ENCODE measurements at places on chromosomes 11 and 22.

DNA sequence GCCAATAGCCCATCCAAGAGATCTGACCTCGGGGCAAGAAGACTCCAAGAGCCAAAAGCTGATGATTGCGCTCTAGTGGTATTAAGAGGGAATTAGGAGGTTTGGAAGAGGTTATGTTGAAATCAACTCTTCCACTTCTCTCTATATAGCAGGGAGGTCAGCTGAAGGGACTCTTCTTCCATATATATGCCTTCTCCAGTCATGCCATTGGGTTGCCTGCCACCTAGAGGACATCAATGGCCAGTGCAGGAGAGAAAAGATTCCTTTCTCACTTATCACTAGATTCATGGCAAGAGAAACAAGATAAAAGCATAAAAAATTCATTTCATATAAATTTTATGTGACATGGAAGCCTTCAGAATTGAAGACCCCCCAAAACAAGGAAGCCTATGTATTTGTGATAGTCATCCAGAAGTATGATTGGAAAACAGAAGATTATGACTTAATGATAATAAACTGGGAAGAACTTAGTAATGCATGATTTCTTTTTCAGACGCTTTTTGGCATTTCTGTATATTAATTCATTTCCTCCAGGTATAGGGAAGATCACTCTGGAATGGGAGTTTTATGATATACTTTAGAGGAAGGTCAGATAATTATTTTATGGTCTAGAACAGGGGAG lies 435.1 kb upstream of the DDI1 start:
- peak; percentile 80 for DNase-seq

DNA sequence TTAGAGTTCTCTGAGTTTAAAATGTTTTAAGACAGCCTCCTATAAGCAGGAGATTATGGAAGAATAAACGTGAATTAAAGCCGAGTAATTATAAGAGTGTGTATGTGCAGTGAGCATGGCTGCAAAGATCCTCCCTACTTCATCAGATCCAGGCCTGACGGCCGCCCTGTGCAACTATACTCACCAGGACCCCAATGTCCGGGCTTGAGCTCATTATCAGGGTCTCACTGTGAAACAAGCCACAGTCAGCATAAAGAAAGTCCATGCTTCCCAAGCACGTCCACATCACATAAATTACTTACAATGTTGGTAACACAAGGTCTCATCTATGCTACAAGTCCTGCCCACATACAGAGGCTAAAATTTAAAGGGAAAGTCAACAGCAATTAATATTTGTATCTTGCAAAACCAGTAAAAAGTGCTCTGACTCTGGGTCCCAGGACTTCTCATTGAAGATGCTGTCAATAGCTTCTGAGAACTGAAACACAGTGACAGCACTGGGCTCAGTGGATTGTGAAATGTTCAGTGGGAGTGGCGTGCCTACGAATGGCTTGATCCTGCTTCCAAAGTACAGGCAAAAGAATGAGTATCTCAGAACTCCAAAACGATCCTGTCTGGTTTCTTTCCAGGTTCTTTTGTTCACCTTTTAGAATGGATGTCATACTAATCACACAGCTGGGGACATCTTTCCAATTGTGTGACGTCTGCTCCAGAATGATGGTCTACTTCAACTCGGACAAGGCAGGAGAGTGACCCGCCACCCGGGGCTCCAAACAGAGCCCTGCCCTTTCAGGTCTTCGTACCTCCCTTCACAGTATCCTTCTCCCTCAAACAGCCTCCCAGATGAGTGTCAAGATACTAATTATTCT lies 72.1 kb upstream of the ARFGAP3 start:
- DNase-seq, result peak; percentile 57

DNA sequence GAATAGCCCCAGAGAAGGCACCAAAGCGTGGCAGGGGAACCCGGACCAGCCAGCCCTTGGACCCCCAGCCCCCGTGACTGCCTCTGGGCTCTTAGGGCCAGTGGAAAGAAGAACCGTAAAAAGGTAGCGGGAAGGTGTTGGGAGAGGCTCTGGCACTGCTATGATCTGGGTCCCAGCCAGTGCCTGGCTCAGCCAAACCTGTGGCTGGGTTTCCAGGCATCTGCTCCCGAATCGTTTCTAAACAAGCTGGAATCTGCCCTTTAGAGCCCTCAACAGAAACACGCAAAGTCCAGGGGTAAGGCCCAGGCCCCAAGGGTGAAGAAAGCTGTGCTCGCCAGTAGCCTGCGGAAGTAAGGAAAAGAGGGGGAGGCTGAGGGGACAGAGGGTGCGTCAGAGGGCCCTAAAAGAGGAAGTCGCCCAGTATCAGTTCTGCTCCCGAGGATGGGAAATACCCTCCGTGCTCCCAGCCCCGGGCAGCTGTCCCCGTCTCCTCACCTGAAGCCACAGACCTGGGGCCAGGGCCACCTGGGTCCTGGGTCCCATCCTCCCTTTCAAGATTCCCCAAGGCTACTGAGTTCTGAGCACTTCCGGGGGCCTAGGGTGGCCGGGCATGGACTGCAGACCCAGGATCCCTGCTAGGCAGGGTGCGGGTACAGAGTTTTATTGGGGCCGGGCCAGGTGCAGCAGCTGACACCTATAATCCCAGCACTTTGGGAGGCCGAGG lies 24.7 kb downstream of the IL10RA start:
- no peak for DNase-seq

DNA sequence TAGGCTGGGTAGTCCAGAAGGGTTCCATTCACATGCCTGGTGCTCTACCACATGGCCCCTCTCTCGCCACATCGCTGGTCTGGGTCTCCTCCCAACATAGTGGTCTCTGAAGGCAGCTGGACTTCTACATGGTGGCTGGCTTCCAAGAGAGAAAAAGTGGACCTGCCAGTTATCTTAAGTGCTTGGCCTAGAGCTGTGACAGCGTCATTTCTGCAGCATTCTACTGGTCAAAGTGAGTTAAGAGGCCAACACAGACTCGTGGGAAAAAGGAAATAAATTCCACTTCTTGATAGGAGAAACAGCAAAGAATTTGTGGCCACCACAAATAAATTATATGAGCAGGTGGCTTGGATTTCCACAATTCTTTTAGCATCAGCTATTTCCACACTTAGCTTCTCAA lies 21.0 kb upstream of the BARX2 start:
- no peak for DNase-seq

DNA sequence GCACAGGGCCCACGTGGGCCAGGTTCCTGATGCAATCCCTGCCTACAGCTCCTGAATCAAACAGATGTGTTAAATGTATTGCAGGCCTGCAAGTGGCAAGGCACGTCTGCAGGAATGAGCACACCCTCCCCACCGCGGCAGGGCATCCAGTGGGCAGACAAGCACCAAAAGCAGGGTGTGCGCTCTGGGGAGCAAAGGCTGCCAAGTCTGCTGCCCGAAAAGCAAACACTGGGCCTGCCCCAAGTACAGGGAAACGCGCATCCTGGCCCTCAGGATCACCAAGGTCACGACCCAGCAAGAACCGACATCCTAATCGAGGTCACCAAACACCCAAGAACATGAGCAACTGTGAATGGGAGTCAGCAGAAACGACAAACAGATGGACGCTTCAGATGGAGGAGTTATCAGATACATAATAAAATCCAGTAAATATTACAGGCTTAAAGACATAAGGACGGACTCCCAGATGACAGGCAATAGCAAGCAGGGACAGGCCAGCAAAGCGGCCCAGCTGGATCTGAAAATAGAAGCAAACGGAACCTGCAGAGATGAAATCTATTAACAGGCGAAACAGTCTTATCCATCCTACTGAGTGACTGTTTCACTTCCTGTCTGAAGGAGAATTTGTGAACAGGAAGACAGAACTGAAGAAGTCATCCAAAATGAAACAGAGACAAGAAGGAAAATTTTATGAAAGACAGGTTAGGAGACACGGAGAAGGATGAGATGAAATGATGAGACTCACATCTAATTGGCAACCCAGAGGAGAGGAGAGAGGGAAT lies 26.7 kb downstream of the CARS1 start:
- DNase-seq, result no peak

- DNase-seq, result no peak
These were observed 304.6 kb downstream of the OPCML start for GRCh38 chr11:133227632-133228111.

GRCh38 chr11:65107078-65107477 lies 4.6 kb upstream of the TM7SF2 start:
- no peak for DNase-seq

DNA sequence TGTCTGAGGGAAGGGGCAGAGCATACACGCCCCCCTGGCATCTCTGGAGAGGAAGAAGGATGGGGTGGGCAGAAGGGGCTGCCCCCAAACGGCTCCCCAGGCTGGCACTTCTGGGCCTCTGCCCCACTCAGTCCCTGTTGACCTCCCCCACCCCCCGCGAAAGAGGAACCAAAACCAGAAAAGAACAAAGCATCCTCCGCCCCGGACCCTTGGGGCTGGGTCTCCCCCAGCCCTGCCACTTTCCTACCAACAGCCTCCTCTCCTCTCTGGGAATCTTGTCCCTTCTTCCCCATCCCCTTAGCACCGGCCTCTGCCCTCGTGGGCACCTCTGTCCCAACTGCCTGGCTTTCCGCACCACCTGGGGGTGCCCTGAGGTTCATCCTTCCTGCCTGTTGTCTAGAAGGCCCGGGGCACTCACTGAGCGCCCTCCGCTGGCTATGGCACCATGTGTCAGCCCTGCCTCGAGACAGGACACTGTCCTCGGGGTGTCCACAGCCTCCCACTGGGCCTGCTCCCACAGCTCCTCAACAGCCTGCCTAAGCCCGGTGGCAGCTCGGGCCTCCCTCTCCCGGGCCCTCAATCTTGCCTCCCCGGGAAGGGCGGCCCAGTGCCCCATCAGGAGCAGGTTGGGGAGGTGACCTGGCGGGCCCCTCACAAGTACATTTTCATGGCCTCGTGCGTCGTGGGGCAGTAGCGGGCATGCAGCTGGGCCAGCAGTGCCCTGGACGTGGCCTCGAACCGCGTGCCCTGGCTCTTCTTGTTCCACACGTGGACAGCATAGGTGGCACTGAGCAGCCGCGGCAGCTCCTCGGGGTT lies 28.2 kb downstream of the A4GALT start:
- no peak for DNase-seq

All from AG08395 (cell line).